ENCODE measurements at places on chromosomes 5 and 9.

DNA sequence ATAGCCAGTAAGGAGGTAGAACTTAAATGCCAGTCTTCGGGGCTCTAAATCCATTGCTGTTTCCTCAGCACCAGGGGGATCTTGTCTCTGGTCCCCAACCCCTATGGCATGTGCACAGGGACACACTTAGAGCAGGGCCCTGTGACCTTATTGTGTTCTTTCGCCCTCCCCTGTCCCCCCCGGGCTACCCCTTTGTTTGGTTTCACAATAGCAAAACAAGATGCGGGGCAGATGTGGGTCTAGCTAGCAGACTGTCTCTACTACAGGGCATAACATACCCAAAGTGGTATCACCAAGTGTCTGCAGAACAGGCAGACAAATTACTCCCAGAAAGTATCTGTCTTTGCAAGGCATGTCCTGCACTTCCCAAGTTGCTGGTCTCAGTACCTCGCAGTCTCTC lies 2.1 kb downstream of the FBLL1 start:
- no peak for DNase-seq

DNA sequence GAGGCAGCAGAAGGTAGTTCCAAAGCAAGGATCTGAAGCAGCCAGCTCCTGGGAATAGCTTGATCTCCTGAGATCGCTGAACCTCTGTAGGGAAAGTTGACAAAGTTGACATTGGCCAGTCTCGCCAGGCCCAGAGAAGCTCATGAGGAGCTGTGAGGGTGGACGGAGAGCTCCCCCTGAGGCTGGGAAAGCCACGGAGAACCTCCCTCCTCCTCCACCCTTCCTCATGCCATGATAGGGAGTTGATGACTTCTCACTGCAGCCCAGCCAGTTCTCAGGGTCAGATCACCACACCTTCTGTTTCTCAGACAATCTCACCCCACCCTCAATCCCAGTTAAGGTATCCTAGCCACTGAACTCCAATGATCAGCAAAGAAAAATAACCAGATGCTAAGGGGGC lies 30.4 kb upstream of the KCNV2 start:
- no peak for DNase-seq

GRCh38 chr9:136220017-136220729 lies 15.2 kb upstream of the LHX3 start:
- DNase-seq, result no peak

DNA sequence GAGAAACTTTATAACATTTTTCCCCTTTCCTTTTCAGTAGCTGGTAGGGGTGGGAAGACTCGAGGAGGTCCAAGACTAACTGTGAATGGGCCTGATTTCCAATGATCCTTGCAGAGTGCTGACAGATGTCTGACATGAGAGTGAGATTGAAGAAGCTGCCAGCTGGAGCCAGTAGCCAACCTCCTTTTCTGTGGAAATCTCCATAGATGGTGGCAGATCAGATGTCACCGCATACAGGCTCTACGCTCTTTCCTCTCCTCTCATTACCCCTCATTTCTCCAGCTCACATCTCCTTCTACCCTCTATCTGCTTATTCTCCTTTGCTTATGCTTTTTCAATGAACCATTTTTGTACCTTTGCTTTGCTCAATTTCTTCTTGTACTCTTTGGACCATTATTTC lies 395.2 kb upstream of the TNC start:
- DNase-seq, result no peak

- no peak for DNase-seq
These were observed 33.7 kb downstream of the FGF18 start for GRCh38 chr5:171453056-171453725.

GRCh38 chr9:108239696-108240321 lies 616.0 kb downstream of the ACTL7B start:
- no peak for DNase-seq

DNA sequence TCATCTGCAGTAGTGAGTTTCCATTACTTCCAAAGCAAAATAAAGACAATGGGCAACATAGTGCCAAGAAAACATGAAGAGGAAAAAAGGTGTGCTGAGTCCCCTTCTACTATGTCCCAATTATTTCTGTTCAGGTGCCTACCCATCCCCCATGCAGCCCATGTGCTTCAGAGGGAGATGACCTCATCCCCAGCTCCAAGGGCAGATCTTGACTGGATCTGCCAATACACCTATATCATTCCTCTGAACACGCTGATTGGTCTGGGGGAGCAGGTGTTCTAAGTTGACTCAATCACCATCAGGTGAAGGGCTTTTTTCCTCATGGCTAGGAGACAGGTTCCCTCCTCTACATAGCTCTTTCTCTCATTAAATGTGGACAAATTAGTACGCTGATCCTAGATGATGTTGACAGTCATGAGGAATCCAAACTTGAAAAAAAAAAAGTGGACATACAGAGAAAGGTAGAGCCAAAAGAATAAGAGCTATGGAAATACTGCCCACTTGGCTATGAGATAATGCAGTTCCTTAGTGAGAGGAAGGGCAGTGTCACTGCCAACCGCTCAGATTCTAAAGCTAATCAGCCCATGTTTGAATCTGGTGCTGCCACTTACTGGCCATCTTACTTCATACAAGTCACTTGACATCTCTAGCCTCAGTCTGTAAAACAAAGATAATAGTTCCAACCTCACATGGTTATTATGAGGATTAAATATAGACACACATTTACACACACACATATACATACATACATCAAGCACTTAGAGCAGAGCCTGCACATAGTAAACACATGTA lies 23.1 kb downstream of the PRELID2 start:
- DNase-seq, result no peak

DNA sequence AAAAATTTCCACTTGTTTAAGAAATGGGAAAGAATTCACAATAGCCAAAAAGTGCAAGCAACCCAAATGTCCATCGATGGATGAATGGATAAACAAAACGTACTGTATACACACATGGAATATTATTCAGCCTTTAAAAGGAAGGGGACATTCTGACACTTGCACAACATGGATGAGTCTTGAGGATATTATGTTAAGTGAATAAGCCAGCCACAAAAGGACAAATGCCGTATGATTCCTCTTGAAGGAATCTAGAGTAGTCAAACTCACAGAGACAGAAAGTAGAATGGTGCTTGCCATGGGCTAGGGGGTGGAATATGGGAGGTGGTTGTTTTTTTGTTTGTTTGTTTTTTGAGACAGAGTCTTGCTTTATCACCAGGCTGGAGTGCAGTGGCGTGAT lies 3.8 kb upstream of the ATP6V0E1 start:
- DNase-seq, result no peak

DNA sequence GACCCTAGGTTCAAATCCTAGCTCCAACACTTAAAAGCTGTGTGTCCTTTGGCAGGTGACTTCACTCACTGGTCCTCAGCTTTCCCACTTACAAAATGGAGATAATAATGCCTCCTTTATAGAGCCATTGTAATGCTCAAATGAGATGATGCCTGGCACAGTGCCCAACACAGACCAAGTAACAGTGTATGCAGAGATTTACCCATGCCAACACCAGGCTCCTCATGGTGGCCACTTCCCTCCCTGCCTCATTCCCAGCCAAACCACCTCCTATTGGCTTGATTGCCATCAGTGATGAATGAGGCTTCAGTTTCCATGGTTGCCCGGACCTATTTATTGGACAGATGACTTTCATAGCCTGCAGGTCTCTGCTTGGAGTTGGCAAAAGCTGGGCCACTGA lies 469.4 kb downstream of the CDK5RAP2 start:
- DNase-seq, result no peak

DNA sequence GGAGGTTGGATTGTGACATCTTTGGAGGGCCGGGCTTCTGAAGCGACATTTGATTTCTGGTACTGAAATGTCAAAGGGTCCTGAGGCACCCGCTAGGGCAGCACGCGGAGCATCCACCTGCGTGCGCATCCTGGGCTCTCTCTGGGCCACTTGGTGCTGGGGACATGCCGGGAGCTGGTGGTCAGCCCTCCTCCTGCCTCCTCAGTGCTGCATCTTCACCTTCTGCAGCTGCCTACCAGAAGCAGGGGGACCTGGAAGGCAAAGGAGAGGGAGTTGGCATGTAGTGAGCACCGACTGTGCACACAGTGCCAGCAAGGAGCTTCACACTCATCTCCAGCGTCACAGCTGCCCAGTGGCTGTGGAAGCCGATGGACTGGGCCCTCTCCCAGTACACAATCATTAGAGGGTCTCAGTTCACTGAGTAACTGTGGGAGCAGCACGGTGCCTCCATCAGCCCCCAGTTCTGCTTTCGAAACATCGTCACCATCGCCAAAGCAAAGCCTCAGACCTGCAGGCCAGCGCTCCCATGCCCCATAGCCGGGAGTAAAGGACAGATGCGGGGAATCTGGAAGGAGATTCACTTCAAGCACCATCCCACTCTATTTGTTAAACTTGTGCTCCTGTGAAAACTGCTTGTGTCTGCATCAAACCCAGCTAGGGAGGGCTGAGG lies 138.4 kb downstream of the KCNIP1 start:
- no peak for DNase-seq

DNA sequence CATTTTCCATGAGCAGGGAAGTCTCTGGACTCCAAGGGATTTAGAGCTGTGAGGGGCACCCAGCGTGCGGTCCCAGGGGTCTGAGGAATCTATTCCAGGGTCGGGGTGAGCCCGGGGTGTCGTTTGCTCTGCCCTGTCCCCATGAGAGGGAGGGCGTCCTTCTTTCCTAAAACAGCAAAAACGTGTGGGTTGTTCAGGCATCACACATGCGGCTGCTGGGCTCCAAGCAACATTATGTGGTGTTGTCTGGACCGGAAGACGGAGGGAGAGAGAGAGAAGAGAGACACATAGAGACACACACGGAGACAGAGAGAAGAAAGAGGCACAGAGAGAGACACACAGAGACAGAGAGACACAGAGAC lies 42.7 kb upstream of the COL5A1 start:
- no peak for DNase-seq

DNA sequence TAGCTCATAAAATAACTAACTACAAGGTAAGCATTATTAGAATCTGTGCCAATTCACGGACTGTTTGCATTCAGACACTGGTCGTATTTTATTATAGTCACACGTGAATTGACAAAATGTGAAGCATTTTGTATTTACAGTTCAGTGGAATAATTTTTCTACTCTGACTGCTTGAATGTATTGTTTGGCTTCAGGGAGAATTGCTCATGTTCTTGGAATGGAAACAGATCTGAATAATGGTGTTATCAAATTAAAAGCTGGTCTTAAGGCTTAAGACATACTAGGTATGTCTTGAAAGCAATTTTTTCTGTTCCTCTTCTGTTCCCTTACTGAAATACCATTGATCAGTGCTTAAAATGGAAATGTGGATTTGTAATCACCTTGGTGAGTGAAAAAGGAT lies 543.7 kb upstream of the TLE4 start:
- DNase-seq, result no peak

GRCh38 chr5:120146787-120147186 lies 317.3 kb upstream of the PRR16 start:
- DNase-seq, result no peak

GRCh38 chr5:587403-587802 lies 24.7 kb upstream of the CEP72 start:
- DNase-seq, result no peak

GRCh38 chr9:38046661-38047300 lies 22.2 kb downstream of the SHB start:
- no peak for DNase-seq

DNA sequence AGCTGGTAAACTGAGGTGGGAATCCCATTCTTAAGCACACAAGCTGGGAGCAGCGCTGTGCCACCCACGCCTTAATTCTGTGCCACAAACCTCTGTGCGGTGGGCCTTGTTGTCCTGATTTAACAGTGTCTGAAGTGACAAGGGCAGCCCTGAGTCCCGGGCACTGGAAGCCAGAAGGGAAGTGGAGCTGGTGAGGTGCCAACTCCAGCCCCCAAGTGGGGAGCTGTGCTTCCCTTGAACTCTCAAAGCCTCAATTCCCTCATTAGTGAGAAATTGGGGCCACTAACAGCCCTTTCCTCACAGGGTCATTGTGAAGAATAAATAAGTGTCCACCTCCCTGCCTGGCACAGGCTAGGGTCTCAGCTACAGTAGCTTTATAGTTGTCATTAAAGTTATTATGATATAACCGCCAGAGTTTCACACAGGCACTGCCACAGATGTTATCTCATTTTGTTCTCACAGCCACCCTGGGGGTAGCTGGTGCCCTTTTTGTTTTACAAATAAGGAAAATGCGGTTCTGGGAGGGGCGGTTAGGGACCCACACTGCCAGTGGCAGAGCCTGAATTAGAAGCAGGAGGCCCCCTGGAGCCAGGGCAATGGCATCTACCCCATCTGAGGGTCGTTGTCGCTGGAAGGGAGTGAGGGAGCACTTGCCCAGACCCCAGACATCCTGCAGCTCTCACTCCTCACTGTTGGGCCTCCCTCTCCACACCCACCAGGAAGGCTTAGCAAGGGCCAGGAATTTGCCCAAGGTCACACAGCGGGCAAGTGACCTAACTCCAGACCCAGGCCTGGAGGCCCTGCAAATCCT lies 2.1 kb upstream of the TLX3 start:
- DNase-seq, result no peak

- no peak for DNase-seq
These were observed 246.8 kb upstream of the IRX1 start for GRCh38 chr5:3348576-3349535.

GRCh38 chr9:107732781-107733522 lies 243.4 kb upstream of the KLF4 start:
- no peak for DNase-seq

- DNase-seq, result no peak
These were observed 205.0 kb upstream of the IER5L start for GRCh38 chr9:129383019-129383560.

DNA sequence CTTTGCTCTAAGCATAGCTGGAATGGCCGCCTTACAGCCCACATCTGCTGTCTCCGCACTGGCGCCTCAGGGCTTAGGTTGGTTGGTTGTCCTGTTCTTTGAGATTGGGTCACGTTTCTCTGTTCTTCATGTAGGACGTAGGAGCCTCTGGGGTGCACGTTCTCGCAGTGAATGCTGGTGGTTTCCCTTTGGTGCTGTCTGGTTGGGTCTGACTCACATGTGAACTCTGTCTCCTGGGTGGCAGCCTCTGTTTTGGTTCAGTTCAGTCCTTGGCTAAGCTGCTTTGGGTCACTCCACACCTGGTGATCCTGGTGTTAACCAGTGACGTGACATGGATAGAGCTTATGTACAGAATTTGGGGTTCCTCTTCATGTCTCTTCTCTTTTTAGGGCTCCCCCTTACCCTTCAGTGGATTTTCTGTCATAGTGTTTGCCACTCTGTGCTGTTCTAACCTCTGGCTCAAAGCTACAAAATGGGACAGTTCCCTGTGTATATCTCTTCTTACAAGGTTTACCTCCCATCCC lies 12.6 kb upstream of the LPCAT1 start:
- peak; percentile 48 for DNase-seq

GRCh38 chr9:9352877-9353481 lies 1259.8 kb downstream of the PTPRD start:
- no peak for DNase-seq

DNA sequence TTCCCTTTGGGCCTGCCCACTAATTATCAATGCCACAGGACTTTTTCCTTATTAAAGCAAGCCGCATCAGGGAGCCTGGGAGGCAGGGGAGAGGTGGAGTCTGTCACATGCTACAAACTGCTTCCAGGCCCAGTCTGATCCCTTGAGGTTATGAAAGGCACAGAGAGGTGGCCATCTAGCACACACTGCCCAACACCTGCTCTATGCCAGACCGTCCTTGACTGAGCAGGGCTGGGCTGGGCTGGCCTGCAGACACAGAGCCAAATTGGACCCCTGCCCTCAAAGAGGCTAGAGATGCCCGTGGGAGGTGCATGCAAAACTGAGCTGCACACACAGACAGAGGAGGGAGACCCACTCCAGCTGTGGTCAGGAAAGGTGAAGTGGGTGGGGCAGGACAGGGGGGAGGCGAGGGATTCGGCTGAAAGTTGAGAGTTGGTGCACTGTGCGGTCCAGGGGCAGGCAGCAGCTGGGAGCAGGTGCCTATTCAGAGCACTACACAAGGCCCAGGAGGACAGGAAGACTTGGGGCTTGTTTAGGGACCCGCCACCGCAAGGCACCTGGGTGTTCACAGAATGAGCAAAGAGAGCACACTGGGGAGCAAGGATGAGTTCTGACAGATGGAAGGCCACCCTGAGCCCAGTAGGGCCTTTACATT lies 36.4 kb upstream of the TCF7 start:
- no peak for DNase-seq
